ENCODE measurements at places on chromosomes 11 and 22. TPM values are rescaled to one million over a fixed set of nuclear protein-coding genes. Genes with fewer than 3 reads are reported as not detected.

- no peak for DNase-seq
Observed at GRCh38 chr11:79173615-79174014, 267.2 kb downstream of the TENM4 start.

Gene FIBIN
- polyA plus RNA-seq = 14.5 TPM

DNA sequence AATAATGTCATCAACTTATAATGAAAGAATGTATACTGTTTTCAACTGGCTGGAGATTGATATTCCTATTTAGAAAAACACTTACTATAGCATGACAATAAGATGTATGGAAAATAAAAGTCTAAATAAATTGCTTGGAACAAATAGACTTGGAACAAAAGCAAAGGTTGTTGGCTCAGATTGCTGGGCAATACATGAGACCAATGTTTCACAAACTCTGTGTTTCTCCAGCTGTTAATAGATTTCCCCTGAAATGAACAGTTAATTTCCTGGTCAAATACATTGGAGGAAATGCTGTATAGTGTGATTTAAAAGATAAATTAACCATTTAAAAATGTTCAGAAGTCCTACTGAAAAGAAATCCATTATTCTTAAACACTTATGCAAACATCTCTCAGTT lies 40.1 kb upstream of the CTSC start:
- DNase-seq = no peak

DNA sequence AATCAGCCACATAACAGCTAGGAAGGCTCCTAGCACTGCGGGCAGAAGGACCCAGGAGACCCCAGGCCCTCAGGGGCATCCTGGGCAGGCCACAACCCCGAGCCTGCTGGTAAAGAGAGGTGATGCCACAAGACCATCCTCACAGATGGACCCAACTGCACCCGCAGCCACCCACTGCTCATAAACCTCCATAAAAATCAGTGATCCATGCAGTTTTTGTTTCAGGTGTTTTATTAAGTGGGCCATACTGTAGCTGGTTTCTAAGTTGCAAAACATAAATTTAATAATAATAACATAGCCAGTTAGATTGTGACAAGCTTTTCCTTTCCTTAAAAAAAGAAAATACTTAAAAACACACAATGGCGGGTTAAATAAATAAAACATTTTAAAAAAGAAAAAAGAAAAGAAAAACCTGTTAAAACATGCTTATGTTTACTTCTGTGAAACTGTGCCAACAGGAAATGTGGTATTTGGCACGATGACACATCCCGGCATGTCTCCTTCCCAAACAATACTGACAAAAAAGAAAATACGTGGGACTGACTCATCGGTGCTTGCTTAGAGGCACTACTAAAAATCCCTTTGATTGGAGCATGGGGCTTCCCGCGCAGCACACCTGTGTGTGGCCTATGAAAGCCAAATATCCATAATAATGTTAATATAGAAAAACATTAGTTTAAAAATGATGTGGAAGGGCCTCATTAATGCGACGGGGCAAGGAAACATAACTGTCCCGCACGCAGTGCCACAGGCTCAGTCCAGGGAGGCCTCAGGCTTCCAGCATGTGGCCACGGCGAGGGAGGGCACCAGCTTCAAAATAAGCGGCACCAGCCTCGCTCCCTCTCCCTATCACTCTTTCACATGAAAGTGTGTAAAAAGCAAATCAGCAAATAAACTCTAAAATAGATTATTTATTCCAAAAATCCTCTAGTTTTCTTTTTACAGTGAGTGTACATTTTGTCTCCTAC lies 47.5 kb upstream of the SCUBE2 start:
- no peak for DNase-seq

DNA sequence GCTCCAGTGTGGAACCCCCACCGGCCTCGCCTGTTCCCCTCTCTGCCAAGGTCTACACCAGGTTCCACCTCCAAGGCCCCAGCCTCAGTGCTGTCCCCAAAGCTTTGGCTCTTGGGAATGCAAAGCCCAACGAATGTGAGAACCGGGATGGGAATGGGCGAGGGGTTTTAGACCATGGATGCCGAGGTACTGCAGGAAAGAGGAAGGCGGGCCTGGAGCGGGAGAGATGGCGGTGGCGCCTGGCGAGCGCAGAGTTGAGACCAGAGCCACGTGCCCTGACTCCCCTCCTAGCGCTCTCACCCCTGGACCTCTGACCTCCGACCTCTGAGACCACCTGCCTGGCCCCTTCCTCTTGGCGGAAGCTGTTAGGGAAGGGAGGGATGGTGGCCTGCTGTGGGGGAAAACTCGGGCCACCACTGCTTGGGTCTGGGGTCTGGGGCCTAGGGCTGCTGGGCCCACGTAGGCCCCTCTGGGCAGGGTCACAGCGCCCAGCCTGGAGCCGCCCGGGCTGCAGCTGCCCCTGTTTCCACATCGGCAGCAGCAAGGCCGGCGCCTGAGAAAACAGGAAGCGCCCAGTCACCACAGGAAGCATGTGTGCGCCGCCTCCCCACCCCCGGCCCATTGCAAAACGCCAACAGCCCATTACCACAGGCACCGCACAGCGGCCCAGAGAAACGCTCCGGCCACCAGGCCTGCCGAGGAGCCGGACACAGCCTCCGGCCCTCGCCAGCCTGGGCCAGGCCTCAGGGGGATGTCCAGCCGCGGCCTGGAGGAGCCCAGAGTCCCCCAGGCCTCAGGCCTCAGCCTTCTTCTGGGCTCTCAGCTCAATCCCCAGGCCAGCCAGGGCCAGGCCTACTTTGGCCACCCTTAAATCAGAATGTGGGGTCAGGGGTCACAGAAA lies 13.8 kb upstream of the SLC39A13 start:
- no peak for DNase-seq

- DNase-seq = peak; percentile 12
Observed at GRCh38 chr11:74611369-74611861, 19.0 kb downstream of the POLD3 start.

GRCh38 chr11:8775332-8775731 lies 92.7 kb downstream of the RPL27A start:
- DNase-seq = no peak

Gene ANKK1
- 0.19 TPM for polyA plus RNA-seq
